ENCODE measurements at places on chromosomes 12 and 14. TPM values are rescaled to one million over a fixed set of nuclear protein-coding genes. Genes with fewer than 3 reads are reported as not detected.

Gene RIPK3
- 1.8 TPM for total RNA-seq

GRCh38 chr14:102282751-102283465 lies 22.1 kb downstream of the MOK start:
- no peak for DNase-seq

Gene LRRC10
- total RNA-seq = not detected

Gene GPR132
- 2.1 TPM for total RNA-seq

GRCh38 chr12:94282675-94283074 lies 134.3 kb downstream of the PLXNC1 start:
- DNase-seq = no peak

- peak; percentile 95 for DNase-seq
Measured at GRCh38 chr14:63470962-63471793, 72.0 kb downstream of the PPP2R5E start.

GRCh38 chr12:40622246-40622838 lies 69.9 kb upstream of the CNTN1 start:
- DNase-seq = peak; percentile 45

GRCh38 chr12:64759035-64759894 lies at the start of gene GNS:
GNS (minus strand) TSS chr12:64759406; CDS start chr12:64759276, 130 bp downstream.
- peak; percentile 79 for DNase-seq

All from renal cortical epithelial cell (primary cell).